Sigmoid colon (tissue), 7 donors: ENCODE measurements at places on chromosomes 7 and 10. TPM values are rescaled to one million over a fixed set of nuclear protein-coding genes. Genes with fewer than 3 reads are reported as not detected.

The GNAT3 gene
- total RNA-seq, result not detected

The RBM20 gene
- total RNA-seq, result 5.8 TPM

The LRRTM3 gene
- total RNA-seq, result not detected

The FAM241B gene
- total RNA-seq, result 3.6 TPM

The AGBL3 gene
- 1.1 TPM for total RNA-seq

The TMEM229A gene
- total RNA-seq, result not detected

The GPR15LG gene
- total RNA-seq, result not detected

The PDE1C gene
- total RNA-seq, result 13.2 TPM

The CDC14C gene
- total RNA-seq, result not detected

The FOXI2 gene
- total RNA-seq, result 0.36 TPM

The FBXO24 gene
- 0.27 TPM for total RNA-seq

The NEUROG3 gene
- total RNA-seq, result not detected

The OR2A1 gene
- 0.36 TPM for total RNA-seq

The WEE2 gene
- total RNA-seq, result not detected

The CNNM1 gene
- 1.2 TPM for total RNA-seq

The LIPM gene
- total RNA-seq, result not detected

The TAF3 gene
- total RNA-seq, result 7.5 TPM

The CPXM2 gene
- total RNA-seq, result 48.5 TPM

The DAGLB gene
- total RNA-seq, result 11.7 TPM

The MSANTD7 gene
- 5.1 TPM for total RNA-seq

The LMBR1 gene
- total RNA-seq, result 53.7 TPM

The OR2A12 gene
- not detected for total RNA-seq

The EIF4H gene
- total RNA-seq, result 201 TPM

The SAP25 gene
- total RNA-seq, result not detected

The MRLN gene
- not detected for total RNA-seq
